NCI-H460 (cell line): ENCODE measurements at places on chromosomes 2 and 18. TPM values are rescaled to one million over a fixed set of nuclear protein-coding genes. Genes with fewer than 3 reads are reported as not detected.

Gene IL36G
- total RNA-seq, result not detected in 2 replicates

Gene LYPD6
- 5.5 and 5.6 TPM in 2 replicates for total RNA-seq

Gene CDKL4
- not detected in 2 replicates for total RNA-seq

Gene CNTNAP5
- total RNA-seq, result not detected in 2 replicates

Gene TOGARAM2
- not detected in 2 replicates for total RNA-seq

Gene CAVIN2
- 114 and 121 TPM in 2 replicates for total RNA-seq
